ENCODE measurements at places on chromosomes 3 and 15.

DNA sequence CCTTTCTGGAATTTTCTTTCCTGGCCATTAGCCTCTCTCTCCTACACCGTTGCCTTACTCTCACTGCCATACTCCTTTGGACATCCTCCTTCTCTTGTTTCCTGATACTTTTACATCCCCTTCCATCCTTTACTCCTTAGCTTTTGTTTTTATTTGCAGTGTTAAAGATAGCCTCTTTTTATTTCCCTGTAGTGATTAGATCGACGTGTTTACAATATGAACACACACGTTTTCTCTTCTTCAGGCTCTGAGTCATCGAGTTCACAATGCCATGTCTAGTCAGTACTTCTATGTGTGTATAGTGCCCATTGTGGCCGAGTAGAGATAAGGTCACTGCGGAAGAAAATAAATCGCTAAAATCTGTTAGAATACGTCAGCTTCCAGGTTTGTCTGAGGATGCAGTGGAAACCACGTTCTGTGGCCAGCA, 208.5 kb downstream of the LPP start:
- DNase-seq, result no peak

DNA sequence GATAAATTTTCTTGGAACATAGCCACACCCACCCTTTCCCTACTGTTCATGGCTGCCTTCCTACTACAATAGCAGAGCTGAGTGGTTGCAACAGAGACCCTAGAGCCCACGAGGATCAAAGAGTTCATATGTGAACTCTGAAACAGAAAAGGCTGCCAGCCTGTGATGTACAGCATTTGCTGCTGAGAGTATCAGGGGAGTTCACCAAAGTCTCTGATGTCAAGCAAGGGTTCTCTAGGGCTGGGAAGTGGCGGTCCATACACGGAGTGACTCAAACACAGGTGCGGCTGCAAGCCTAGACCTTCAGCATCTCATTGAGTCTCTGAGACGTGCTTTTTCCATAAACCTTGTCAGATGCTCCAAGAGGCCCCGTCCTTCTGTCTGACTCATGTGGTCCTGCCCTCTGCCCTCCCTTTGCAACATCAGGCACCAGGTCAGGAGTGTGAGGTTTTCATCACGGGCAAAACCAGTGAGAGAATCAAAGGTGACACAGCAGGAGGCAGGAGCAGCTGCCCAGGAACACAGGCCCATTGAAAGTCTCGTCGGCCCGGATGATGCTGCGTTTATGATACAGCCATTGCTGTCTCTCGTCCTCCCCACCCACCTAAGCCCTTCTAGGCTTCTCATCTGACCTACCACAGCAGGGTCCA, 42.9 kb downstream of the PCSK6 start:
- no peak for DNase-seq

DNA sequence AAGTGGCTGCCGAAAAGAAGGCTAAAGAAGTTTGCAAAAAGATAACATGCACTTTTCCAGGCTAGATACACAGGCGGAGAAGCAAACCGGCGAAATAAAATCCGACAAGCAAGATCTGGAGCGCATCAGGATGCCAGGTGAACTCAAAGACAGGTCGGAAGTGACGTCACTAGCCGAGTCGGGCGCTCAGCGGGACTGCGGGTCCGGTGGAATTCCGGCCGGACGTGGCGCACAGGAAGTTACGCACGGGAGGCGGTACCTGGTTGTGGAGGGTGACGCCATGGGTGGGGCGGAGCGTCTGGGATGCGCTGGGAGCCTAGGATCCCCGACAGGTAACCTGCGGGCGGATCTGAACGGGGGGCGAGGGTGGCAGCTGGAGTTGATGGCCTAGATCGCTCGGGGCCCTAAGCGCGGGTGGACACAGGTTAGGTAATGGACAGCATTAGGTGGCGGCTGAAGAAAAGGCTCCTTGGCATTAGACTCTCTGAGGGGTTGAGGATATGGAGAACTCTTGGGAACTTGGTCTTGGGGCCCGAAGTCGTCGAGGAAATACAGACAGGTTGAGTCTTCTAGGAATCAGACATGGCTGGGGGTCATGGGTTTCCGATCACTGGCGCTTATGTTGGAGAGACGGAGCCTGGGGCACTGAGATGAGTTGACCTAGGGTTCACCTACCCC, 29.0 kb upstream of the EHHADH start:
- peak; percentile 97 for DNase-seq

- DNase-seq, result no peak
Measured at GRCh38 chr3:179450901-179451264, 387 bp downstream of the GNB4 start.

DNA sequence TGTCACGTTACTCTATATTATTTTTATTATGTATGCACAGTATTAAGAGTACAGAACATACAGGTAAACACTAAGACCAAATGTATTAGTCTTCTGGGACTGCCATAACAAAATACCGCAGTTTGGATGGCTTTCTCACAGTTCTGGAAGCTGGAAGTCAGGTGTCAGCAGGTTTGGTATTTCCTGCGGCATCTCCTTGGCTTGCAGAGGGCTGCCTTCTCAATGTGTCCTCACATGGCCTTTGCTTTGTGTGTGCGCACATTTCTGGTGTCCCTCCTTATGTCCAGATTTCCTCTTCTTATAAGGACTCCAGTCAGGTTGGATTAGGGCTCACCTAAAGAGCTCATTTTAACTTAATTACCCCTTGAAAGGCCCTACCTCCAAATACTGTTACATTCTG, 53.8 kb upstream of the CPOX start:
- DNase-seq, result no peak

GRCh38 chr15:50531766-50532165, 14.7 kb downstream of the USP50 start:
- no peak for DNase-seq

GRCh38 chr3:18843188-18843587, 305.1 kb upstream of the KCNH8 start:
- DNase-seq, result no peak

DNA sequence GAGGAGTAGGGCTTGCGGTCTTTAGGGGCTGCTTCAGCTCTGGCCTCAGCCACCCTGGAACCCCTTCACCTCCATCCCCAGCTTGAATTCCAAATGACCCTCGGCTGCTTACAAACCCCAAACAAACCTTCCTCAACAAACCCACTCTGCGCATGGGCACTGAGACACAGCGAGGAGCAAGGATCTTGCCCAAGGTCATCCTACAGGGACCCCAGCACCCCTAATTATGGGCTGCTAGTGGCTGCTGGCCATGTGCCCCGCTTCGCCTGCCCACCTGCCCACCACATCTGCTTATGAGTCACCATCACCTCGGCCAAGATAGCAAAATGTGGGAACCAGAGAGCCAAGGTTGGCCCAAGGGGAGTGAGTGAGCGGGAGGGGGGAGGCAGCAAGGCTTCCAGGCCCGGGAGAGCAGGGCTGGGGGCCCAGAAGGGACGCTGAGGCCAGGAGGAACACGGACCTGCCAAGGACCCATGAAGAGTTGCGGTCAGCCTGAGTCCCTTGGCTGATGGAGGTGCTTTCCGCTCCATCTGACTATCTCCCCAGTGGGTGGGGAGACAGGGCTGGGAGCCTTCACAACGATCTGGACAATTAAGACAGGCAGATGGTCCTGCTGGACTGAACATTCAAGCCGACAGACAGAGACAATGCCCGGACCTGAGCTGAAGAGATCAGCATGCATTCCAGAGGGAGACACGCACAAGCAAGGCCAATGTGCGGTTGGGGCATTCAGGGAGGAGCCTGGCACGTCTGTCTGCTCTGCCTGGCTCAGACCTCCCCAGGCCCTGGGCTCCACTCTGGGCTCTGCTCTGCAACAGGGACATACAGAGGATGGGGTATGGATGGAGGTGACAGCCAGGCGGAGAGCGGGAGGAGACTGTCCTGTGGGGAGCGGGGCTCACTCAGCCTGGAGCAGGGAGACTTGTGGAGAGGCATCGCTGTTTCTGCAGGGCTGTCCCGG, 10.8 kb upstream of the GRIP2 start:
- DNase-seq, result no peak

All from activated T-cell treated with anti-CD3 and anti-CD28 coated beads, Interleukin-2, amount 50 U/mL, for 24 hours (primary cell).